ENCODE measurements at places on chromosomes 2 and 18.

DNA sequence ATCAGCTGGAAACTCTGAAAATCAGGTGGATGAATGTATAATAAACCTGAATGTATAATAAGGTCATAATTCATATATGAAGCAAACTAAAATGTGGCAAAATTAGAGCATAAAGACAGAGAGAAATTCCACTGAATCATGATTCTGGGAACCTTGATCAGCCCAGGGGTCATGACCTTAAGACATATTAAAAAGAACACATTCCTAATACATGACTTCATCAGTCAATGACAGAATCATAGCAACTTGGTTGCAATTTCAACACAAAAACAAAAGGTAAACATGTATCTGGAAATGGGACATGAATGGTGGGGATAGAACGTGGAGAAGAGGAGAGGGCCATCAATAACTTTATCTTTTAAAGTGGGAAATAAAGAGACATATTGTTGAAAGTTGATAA is 17.6 kb downstream of the AFF3 start:
- no peak for DNase-seq

GRCh38 chr2:51079945-51080344 is 48.0 kb upstream of the NRXN1 start:
- DNase-seq = no peak

DNA sequence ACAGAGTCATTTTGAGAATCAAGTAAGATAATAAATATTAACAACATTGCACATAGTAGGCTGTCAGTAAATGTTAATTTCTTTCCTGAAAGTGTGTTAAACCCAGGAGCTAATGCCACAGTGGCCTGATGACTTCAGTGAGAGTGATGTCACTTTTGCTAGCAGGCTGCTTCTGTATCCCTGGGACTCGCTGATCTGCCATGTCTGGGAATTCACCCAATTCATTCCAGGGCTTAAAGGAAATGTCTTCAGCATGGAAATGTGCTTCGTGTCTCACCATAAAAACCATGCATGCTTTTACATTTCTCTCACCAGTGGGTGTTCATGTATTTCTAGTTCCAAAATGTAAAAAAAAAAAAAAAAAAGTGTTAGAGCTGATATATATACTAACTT is 56.8 kb upstream of the MAPRE3 start:
- DNase-seq = no peak

DNA sequence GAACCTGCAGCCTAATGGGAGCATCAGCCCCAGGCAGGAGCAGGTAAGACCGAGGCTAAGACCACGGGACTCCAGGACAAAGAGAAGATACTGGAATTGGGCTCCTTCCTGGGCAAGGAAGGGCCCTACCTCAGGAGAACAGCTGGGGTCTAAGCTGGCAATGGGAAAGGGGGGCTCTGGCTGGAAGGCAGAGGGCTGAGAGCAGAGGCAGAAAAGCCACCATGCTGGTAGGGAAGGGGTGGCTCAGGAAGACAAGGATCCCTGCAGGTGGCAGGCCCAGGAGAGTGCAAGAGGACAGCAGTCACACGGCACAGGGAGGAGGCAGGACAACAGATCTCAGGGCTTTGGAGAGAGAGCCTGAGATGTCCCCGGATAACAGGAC is 203.5 kb downstream of the NDUFA10 start:
- no peak for DNase-seq

DNA sequence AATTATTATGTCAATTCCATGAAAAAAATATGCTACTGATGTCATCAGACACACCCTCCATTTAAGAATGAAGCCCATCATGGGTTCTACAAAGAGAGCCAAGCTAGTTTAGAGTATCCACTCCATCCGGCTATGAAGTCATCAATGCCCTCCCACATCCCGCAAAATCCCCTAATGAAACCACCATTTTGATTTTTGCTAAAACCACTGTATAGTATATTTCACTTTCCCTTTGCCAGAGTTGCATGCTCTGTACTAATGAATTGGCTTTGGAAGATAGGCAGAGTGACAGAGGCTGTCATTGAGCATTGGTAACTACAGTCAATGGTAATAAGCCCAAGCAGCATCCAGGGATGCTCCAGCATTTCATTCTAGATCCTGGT is 118.6 kb downstream of the ANKRD44 start:
- peak; percentile 41 for DNase-seq

DNA sequence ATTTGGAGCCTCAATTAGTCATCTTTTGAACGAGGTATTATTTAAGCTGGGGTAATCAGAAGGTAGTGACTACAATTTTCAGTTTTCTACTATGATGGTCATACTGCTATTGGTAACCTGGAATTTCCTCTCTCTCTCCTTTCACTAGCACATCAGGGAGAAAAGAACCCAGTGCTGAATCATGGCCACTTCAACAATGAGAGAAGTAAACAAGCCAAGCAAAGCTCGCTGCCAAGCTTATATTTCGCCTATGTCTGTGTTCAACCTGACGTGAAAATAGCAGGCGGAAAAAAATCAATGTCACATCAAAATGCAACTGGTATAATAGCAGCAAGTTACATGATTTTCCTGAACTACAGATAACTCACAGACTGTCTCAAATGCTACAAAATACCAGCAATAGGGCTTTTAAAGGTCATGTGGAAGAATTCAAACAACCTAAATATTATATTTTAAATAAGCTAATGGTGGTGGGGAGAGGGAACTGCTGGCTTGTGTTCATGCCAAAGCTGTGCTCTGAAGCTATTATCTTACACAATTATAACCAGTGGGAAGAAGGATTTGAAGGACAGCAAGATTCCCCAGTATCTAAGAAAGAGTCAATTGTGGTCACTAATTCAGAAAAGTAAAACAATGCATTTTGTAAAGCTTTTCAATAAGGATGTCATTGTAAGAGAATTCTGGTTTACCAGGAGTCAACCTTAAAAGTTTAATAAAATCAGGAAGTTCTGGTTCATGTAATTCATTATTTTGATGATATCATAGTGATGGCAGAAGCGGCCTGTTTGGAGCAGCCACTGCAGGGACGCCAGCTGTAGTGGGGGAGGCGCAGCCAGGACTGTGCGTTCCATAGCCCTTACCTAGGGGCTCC is 38.0 kb downstream of the RNF152 start:
- no peak for DNase-seq

DNA sequence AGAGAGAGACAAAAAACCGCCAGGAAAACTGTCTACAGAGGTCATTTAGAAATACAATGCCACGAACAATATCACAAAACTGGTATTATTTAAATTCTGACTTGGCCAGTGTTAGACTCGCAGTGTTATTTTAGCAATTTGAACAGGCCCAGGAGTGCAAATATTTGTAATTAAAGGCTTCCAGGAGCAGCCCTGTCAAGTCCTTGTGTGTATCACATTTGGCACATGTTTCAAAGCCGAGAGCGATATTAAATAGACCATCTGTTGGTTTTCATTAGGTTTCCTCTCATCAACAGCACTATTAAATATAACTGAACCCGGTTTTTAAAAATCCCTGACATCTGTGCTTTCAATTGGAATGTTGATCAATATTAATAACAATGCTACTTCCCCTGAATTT is 656.9 kb downstream of the TSN start:
- no peak for DNase-seq

- no peak for DNase-seq
Observed at GRCh38 chr18:69777248-69777647, 170.4 kb downstream of the CD226 start.

- DNase-seq = no peak
Observed at GRCh38 chr2:120832296-120833070, 96.8 kb downstream of the GLI2 start.

GRCh38 chr18:10168477-10168876 is 254.7 kb downstream of the VAPA start:
- no peak for DNase-seq

GRCh38 chr2:227908266-227909054 is 37.0 kb downstream of the DAW1 start:
- no peak for DNase-seq

DNA sequence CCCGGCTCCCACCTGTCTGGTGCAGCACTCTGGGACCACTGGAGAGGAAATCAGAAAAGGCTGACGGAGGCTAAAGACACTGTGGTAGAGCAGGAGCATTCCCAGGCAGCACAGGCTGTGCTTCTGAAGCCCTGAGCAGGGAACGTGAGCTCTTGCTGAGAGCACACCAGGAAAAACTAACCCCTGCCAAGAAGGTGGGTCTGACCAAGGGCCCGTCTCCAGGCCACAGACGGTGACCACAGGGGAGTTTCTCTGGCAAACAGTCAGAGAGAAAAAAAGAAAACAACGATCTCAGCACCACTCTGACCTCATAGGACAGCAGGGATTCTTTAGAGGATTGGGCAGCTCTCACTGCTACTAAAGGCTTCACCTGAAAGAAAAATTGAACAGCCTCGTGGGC is 201.4 kb downstream of the AFF3 start:
- DNase-seq = no peak

DNA sequence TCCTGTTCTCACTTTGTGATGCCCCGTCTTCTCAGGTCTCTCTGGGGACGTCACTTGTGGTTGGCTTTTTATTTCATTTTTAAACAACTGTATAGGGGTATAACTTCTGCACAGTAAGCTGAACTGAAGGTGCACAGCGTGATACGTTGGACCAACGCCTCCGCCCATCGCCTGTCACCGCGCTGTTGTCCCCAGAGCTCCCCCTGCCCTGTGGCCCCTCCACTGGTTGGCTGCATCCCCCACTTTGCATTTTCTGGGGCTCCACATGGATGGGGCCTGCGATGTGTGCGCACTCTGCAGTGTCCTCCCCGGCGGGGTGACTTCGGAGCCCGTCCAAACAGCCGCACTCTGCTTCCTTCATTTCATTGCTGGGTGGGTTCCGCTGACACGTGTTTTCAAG is 14.3 kb downstream of the GPR35 start:
- DNase-seq = no peak

- no peak for DNase-seq
Observed at GRCh38 chr2:15031745-15032240, 399.3 kb downstream of the LRATD1 start.

DNA sequence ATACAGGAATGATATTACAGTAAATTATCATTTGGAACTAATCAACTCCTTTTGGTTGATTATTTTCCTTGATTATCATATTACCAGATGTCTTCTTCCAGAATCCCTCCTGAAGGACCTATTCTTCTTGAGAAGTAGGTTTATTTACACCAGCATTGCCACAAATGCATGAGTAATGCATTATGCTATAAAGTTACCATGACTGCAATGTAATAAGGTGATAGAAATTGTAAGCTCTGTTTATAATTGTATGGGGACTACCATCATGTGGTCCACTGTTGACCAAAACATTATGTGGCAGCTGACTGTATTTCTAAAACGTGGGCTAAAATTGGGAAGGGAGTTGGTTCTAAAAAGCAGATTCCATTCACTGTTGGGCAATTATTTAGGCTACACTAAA is 602.2 kb downstream of the NYAP2 start:
- DNase-seq = no peak

GRCh38 chr18:4677006-4677405 is 221.9 kb upstream of the DLGAP1 start:
- no peak for DNase-seq

GRCh38 chr2:216516730-216517350 is 18.2 kb downstream of the RPL37A start:
- no peak for DNase-seq

DNA sequence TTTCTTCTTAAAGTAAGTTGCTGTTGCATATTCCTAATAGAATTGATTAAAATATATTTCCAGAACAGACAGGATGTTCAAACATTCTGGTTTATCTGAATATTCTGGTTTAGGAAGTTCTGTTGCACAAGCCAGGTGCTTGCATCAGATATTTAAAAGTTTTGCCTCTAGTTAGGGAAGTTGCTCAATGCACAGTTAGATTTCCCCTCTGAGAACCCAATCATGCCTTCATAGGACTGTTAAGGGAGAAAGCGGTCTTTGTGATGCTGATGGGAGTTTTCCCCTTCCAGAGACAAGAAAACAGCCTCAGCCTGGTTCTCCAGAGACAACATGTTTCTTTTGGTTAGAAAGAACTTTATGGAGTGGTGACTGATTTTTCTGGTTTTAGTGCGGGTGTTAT is 65.6 kb upstream of the REV1 start:
- DNase-seq = no peak

GRCh38 chr2:235024191-235024860 is 72.5 kb downstream of the SH3BP4 start:
- DNase-seq = no peak

DNA sequence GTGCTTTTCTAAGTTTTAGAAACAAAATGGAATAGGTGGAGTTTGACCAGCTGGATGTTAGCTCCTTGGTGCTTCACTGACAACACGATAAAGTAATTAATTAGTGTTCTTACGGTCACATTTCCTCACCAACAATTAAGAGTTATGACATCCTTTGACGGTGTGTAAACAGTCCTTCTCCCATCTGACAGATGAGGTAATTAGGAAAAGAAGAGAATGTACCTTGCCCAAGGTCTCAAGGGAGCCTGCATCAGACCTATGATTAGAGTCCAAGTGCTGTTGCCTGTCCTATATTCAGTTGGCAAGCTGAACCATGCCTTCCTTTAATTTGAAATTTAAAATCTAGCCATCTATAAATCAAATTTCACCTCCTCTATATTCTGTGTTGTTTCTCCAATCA is 48.3 kb upstream of the STK17B start:
- DNase-seq = no peak

DNA sequence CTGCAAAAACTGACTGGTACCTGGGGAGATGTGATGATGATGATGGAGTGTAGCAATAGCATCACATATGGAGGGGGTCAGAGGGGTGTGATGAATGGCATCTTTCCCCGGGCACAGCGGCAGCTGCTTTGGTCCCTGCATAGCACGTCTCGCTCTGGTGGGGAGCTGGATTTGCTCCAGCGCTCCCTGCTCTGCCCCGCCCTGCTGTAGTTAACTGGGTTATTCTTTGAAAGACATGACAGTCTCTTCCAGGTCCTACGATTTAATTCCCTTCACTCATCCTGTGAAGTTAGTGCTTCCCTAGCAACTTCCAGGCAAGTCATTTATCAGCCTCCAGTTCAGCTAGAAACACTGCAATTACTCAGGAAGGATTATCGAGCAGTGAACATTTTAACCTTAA is 463.1 kb downstream of the TSN start:
- no peak for DNase-seq

DNA sequence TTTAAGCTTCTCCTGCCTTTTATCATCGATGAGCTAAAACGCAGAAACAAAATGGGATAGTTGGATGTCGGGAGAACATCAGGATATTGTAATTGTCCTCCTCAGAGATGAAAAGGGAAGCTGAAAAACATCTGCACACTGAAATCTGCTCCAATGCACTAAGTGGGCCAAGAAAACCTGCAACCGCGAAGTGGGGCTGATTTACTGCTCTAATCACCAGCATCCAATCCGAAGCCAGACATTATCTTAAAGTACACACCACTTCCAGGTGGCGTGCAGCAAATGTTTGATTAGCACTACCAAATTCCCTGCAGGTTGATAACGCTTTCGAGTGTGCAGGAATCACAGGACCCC is 230.3 kb upstream of the SLC14A2 start:
- DNase-seq = no peak

All from stimulated activated CD4-positive, alpha-beta T cell treated with anti-CD3 and anti-CD28 coated beads, Interleukin-1b, Interleukin-23, amount 100 ng/mL, for 48 hours (primary cell).